ENCODE measurements at places on chromosomes 3 and 15.

GRCh38 chr15:31867536-31868442 is 162.5 kb upstream of the CHRNA7 start:
- peak; percentile 27 for DNase-seq

DNA sequence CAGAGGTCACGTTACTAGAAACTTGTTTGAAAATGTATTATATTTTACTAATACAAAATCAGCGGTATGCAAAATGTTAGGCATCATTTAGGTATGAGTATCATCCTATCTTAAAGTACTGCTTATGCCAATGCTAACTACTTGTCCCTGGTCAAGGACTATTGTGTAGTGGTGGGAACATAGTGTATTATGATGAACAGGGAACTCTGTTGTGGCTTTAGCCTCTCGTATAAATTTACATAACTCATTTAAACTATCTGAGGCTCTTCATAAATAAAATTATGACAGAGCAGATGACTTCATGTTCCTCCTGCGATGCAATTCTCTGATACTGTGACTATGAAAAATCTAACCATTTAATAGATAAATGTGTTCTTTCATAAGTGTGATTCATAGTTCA is 451.9 kb downstream of the NLGN1 start:
- no peak for DNase-seq

DNA sequence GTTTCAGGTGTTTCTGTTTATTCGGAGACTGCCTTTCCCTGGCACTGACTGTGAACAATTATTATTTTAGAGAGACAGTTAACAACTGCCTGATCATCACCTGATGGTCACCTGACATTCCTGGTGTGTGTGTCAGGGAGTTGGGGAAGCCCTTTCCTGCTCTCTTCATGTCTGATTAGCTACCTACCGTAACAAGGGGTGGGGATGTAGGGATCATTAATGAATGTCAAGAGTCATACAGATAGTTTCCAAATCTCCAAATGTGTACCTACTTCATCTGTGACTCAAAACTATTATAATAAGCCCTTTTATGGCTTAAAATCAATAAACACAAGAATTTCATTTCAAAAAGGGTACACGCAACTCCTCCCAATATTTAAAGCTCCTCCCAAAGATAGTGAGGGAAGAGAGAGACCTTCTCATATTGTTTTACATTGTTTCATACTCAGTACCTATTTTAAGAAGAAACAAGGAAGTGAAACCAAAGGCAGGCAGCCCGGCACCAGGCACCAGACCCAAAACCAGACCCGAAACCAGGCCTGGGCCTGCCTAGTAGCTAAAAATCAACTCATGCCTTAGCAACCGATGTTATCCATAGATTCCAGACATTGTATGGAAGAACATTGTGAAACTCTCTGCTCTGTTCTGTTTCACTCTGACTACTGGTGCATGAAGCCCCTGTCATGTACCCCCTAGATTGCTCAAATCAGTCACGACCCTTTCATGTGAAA is 844.9 kb upstream of the ALCAM start:
- no peak for DNase-seq

GRCh38 chr15:91488452-91488851 is 365.1 kb upstream of the SLCO3A1 start:
- no peak for DNase-seq

GRCh38 chr3:127825756-127826155 is 3.4 kb upstream of the MGLL start:
- DNase-seq, result no peak
